Lower lobe of right lung (tissue), 2 donors: ENCODE measurements at places on chromosomes 3 and 15.

GRCh38 chr3:122004991-122005565, 17.0 kb downstream of the ILDR1 start:
- DNase-seq = no peak

- DNase-seq = no peak
These were observed 25.9 kb upstream of the LRRC34 start for GRCh38 chr3:169838511-169839030.

GRCh38 chr3:124599779-124600693, 130.2 kb upstream of the UMPS start:
- DNase-seq = no peak

- DNase-seq = peak; percentile 58
These were observed 43.8 kb upstream of the SLC6A6 start for GRCh38 chr3:14358426-14359211.

DNA sequence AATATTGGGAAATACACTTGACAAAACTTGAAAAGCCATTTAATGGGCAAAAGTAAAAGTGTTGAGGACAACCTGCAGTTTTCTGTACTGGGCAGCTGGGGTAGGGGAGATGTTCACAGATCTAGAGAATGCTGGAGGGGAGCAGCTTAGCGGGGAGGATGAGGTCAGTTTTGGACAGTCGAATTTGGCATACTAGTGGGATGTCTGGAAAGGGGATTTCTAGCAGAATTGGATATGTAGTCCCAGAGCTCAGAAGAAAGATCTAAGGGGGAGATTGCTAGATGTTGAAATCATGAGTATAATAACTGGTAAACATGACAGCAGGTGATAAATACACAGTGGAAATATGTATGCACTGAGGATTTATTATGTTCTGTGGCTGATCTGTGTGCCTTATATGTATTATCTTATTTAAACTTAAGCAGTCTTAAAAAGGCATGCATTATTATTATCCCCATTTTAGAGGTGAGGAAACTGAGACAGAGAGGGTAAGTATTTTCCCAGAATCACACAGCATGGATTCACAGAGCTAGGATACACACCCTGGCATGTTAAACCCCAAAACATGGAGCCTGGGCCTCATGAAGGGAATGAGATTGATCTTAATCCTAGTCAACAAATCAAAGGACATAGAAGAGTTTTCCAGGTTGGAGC, 42.7 kb downstream of the TLNRD1 start:
- DNase-seq = no peak

GRCh38 chr3:107644631-107645030, 121.9 kb downstream of the BBX start:
- DNase-seq = no peak

GRCh38 chr3:133675631-133676335, 14.0 kb upstream of the TOPBP1 start:
- no peak for DNase-seq

GRCh38 chr15:68372291-68372811, 59.6 kb downstream of the ITGA11 start:
- no peak for DNase-seq

- peak; percentile 50 for DNase-seq
These were observed at the start of gene CSPG5 for GRCh38 chr3:47578691-47579632. CSPG5 (minus strand) TSS chr3:47578865; CDS start chr3:47578693, 172 bp downstream.

GRCh38 chr15:81341351-81341750, 17.4 kb upstream of the STARD5 start:
- no peak for DNase-seq

- DNase-seq = no peak
These were observed 32.7 kb upstream of the CSPG4 start for GRCh38 chr15:75745305-75745704.

- DNase-seq = no peak
These were observed 539.4 kb downstream of the IGSF11 start for GRCh38 chr3:118495206-118495605.

DNA sequence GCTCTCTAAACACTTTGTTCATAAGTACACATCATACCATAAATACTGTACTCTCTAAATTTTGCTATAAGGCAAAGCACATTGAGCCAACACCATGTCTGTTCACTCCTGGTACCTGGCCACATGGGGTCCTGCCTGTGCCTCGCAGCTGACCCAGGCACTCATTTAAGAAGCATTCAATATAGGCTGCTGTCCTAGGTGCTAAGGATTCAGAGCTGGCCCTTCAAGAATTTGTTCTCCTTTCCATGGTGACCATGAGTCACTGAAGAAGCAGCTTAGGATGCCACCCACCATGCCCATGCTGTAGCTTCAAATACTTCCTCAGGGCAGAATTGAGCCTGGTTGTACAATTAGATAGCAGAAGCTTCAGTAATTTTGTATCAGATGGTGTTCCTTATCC, 119.2 kb upstream of the ZBED2 start:
- DNase-seq = no peak

GRCh38 chr15:82930461-82930860, 22.1 kb downstream of the HOMER2 start:
- no peak for DNase-seq

GRCh38 chr3:194691481-194692283, 6.0 kb downstream of the FAM43A start:
- DNase-seq = no peak

GRCh38 chr15:71496336-71496955, 313.9 kb upstream of the NR2E3 start:
- no peak for DNase-seq

DNA sequence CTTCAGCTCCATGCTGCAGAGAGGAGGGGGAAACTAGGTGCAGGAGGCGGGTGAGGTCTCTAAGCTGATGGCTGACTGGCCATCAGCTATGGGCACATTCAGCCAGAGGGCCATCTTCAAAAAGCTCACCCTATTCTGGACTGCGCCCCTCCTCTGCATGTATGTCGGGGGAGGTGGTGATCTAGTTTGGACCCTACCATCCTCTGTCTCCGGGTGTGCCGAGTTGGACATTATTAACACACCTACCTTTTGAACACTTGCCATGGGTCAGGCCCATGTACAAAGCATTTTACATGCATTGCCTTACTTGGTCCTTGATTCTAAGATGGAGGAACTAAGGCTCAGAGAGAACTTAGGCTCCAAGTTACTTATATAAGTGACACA, 1.4 kb downstream of the NISCH start:
- no peak for DNase-seq

- DNase-seq = no peak
These were observed 35.0 kb upstream of the IQCF6 start for GRCh38 chr3:51814034-51814433.

DNA sequence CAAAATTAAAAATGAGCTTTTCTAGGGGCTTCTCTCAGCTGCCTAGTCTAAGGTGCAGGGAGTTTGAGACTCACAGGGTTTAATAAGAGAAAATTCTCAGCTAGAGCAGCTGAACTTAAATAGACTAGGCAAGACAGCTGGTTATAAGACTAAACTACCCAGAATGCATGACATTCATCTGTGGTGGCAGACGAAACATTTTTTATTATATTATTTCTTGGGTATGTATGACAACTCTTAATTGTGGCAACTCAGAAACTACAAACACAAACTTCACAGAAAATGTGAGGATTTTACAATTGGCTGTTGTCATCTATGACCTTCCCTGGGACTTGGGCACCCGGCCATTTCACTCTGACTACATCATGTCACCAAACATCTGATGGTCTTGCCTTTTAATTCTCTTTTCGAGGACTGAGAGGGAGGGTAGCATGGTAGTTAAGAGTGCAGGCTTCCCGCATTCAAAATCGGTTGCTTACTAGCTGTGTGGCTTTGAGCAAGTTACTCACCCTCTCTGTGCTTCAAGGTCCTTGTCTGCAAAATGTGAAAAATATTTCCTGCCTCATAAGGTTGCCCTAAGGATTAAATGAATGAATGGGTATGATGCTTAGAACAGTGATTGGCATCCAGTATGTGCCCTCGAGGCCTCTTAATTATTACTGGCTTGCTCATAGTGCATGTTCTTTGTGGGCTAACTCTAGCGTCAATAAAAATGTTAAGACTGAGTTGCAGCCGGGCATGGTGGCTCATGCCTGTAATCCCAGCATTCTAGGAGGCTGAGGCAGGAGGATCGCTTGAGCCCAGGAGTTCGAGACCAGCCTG, 984 bp downstream of the CCR5 start:
- no peak for DNase-seq

DNA sequence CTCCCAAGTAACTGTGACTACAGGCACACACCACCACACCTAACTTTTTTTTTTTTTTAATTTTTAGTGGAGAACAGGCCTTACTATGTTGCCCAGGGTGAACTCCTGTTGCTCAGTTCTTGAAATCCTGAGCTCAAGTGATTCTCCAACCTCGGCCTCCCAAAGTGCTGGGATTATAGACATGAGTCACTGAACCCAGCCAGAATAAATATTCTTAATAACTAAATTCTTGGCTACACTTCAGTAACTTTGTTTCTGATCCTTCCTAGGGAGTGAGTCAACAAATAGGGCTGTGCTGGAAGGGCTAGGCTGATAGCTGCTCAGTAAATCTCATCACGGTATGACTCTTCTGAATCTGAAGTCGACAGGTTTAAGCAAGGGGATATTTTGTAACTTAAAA, 56.6 kb downstream of the P3H2 start:
- no peak for DNase-seq

- DNase-seq = no peak
These were observed 46.3 kb upstream of the EIF3J start for GRCh38 chr15:44490622-44491021.

DNA sequence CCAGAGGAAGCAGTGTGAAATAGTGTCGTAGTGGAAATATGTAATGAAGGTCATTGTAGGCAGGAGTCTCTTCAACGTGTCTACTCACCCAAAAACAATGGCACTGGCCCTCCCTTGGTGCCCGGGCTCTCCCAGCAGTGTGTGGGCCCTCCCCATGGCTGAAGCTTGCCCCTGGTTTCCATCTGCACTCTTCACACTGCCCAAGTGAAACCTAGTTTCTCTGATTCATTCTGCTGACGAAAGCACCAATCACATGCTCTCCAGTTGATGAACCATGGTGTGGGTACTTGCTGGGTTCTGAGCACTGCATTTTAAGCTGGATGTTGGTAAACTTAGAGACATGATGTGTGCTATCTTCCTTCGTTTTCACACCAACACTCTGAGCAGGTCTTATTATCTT, 61.0 kb upstream of the AGBL1 start:
- DNase-seq = no peak

DNA sequence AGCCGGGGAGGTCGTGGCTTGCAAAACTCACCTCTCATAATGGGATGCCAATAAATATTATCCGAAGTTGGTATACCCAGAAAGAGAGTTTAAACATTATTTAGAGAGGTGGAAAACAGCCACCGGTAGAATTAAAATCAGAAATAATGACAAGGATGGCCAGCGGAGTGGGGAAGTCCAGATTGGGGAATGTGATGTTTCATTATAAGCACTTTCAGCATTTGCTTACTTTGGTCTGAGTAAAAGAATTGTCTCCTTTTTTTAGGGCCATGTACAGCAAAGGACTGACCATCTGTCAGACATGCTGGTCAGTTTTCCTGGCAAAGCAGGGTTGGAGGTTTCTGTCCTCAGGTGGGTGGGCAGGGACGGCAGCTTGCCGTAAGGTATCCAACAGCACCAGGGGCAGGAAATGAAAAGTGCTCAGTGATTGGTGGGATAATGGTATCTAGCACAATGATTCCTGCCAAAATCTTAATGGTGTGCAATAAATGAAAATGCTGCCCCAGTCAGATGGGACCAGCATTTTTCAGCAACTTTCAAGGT, 24.3 kb downstream of the APBA2 start:
- no peak for DNase-seq

DNA sequence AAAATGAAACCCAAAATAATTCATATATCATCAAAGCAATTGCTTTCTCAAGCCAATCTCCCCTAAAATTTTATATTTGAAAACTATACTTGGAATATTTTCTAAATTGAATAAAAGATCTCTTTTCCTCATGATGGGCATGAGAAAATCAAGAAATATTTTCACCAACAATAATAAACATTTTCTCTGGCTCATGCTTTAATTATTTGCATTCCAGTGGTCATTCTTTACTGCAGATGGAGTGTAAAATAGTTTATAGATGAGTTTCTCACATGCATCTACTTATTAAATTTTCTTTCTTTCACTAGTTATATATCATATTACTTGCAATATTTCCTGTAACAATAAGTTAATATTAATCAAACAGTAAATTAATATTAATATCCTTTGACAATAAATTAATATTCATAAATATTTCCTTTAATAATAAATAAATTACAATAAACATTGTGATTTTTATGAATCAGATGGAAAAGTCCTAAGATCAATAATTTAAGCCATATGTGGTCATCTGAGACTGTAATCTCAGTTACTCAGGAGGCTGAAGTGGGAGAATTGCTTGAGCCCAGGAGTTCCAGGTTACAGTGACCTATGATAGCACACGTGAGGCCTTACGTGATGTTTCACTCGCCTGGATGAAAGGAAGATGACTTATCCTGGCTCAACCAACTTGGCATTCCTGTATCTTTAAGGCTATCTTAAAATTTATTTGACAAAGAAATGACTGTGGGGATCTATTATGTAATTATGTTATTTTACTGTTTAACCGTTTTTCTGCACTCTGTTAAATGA, 958.8 kb downstream of the ZPLD1 start:
- DNase-seq = no peak

- DNase-seq = peak; percentile 67
These were observed 36.8 kb downstream of the TRANK1 start for GRCh38 chr3:36907911-36908646.

DNA sequence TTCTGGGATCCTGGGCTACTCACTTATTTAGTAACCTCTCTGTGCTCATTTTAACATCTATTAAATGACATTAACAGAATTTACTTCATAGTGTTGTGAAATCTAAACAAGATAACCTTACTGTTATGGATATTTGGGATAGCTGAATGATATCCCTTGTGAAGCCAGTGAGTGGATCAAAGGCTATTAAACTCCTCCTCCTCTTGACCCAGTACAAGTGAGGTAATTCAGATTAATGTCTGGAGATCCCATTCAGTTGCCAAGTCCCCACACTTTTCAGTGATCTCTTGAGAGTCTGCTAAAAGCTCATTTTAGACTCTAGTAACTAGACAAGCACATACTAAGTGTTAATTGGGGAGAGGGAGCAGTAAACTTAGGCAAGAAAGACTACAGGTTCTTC, 2.5 kb upstream of the ANKRD28 start:
- DNase-seq = no peak

DNA sequence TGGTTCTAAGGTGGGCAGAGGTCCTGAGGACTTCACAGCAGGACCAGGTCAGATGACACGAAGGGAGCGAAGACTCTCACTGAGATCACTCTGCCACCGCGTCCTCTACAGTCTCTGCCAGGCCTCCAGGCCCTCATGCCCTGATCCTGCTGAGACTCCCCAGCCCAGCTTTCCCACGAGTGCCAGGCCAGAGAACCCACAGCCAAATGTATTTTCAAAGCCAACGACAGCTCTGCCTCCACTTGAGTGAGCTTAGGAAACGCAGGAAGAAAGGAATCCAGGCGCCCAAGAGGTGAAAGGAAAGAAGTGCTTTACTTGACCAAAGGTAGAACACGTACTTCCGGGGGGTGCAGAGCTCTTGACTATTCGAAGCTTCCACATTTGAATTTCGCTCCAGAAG, 275.0 kb downstream of the XXYLT1 start:
- DNase-seq = no peak

DNA sequence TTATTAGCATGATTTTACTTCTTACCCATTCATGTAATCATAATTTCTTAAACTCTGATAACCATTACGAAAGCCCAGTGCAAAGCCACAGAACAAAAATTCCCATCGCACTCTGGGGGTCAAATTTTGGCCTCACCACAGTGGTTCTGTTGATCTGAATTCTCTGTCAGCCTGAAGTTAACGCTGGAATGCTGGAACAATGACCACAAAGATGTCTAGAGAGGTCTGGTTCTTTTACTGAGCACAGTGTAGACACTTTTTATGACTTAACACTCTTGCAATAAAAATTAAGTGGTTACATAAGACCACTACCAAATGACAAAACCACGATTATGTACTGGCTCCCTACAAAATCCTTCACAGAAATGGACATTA, 94.7 kb downstream of the PDZRN3 start:
- no peak for DNase-seq
